ENCODE measurements at places on chromosomes 16 and 17. TPM values are rescaled to one million over a fixed set of nuclear protein-coding genes. Genes with fewer than 3 reads are reported as not detected.

TBC1D3 gene
- total RNA-seq, result 0.30 TPM

DNA sequence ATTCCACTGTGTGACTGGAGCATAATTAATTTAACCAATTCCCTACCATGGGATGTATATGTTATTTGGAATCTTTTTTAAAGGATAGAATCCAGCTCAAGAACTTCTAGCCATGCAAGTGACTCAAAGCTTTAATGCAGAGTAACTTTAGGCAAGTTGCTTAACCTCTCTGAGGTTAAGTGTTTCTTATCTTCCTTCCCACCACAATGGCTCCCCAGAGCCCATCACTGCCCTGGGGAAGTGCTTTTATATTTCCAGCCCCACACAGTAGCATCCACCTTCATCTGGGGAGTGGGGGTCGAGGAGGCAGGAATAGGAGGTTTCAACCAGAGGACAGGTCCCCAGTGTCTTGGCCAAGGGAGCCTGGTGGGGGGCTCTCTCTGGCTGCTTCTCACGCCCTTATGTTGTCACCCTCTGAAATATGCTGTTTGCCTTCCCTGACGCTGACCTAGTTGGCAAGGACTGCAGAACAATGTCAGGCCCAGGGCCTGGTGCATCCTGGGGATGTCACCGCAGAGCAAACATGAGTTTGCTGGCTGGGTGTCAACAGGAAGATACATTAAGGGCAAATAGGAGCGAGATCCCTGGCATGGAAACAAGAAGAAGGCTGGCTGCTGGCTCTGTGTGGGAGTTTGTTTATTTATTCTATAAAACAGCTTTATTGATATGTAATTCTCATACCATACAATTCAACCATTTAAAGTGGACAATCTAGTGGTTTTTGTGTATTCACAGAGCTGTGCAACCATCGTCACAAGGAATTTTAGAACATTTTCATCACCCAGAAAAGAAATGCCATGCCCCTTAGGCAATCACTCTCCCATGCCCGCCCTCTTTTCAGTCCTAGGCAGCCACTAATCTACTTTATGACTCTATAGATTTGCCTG, 46.6 kb upstream of the WSB1 start:
- H3K27ac ChIP-seq, result no peak overlapping the region
- peaks cover 31% of the 10 kb centered on the region for H3K27me3 ChIP-seq
- no peaks in the 10 kb centered on the region for H3K36me3 ChIP-seq
- no peak overlapping the region for H3K4me3 ChIP-seq
- H3K4me1 ChIP-seq, result peaks cover 27% of the 10 kb centered on the region
- no peak for DNase-seq

MYOCD gene
- 13.7 TPM for total RNA-seq

DNA sequence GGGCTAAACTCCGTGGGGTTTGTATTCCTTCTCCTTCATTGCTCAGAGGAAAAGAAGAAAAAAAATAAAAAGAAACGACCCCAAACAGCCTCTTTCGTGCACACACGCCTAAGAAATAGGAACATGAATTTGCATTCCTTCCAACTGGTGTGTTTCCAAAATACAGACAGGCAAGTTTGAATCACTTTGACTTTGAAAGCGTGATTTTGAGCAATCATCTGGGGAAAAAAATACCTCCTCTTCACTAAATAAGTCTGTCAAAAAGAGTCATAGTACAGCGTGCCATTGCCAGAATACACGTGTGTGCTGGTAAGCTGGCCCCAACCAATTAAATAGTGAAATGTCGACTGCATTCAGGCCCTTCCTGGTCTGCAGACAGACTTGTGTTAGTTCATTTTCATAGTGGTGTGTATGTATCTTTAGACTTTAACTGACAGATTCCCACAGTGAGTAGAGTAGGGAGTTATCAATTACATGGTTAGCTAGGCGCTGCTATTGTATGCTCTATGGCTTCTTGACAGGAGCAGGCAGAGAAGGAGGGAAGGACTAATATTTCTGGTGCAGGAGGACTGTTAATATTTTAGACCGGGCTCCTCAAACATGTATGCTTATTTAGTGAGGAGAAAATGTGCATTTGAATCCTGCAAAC, 618.3 kb downstream of the MAF start:
- no peaks in the 10 kb centered on the region for H3K36me3 ChIP-seq
- no peaks in the 10 kb centered on the region for H3K27me3 ChIP-seq
- peaks cover 24% of the 10 kb centered on the region for H3K4me1 ChIP-seq
- no peak overlapping the region for H3K27ac ChIP-seq

DNA sequence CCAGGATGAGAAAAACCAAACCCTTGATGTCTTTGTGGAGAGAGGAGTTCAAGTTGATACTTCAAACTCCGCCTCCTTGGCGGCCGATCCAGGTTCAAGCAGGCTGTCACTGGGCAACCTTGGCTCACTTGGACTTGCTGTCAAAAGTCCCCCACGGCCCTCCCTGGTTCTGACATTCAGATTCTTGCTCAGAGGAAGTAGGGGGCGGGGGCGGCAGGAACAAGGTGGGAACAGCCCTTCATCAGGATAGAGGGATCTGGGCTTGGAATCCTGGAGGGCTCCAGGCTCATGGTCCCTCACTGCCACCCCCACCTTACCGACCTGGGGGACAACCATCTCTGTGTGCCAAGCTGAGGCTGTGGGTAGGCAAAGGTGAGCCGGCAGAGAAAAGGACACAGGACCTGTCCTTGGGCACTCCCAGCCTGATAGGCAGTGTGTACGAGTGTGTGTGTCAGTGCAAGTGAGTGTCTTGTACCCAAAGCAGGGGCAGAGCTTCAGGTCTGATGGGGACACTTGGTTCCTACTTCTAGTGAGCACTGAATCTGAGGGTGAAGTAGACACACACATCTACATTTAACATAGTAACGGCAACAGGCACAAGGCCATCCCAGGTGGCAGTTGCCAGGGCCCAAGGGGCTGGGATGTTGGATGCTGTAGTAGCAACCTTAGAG, 6.6 kb upstream of the TSPOAP1 start:
- no peak overlapping the region for H3K4me3 ChIP-seq
- DNase-seq, result no peak
- no peaks in the 10 kb centered on the region for H3K27me3 ChIP-seq
- peaks cover 5% of the 10 kb centered on the region for H3K4me1 ChIP-seq
- no peak overlapping the region for H3K27ac ChIP-seq
- no peaks in the 10 kb centered on the region for H3K36me3 ChIP-seq

- H3K27me3 ChIP-seq, result peaks cover 36% of the 10 kb centered on the region
- DNase-seq, result no peak
- no peak overlapping the region for H3K4me3 ChIP-seq
These were observed 200.9 kb upstream of the N4BP1 start for GRCh38 chr16:48810803-48811453.

- no peak for DNase-seq
- H3K4me1 ChIP-seq, result peaks cover 18% of the 10 kb centered on the region
- no peak overlapping the region for H3K27ac ChIP-seq
- no peak overlapping the region for H3K4me3 ChIP-seq
These were observed 77.6 kb upstream of the TNRC6C start for GRCh38 chr17:77880711-77881450.

STX8 gene
- 61.6 TPM for total RNA-seq

GRCh38 chr17:11944587-11944986, 52.7 kb downstream of the ZNF18 start:
- no peak overlapping the region for H3K4me3 ChIP-seq
- no peak for DNase-seq
- no peak overlapping the region for H3K27ac ChIP-seq
- no peaks in the 10 kb centered on the region for H3K36me3 ChIP-seq

GRCh38 chr16:31487071-31487719, 4.3 kb downstream of the SLC5A2 start:
- H3K36me3 ChIP-seq, result peaks cover 11% of the 10 kb centered on the region
- H3K4me3 ChIP-seq, result peak overlapping the region; percentile 74
- no peak for DNase-seq
- peaks cover 11% of the 10 kb centered on the region for H3K4me1 ChIP-seq

DNA sequence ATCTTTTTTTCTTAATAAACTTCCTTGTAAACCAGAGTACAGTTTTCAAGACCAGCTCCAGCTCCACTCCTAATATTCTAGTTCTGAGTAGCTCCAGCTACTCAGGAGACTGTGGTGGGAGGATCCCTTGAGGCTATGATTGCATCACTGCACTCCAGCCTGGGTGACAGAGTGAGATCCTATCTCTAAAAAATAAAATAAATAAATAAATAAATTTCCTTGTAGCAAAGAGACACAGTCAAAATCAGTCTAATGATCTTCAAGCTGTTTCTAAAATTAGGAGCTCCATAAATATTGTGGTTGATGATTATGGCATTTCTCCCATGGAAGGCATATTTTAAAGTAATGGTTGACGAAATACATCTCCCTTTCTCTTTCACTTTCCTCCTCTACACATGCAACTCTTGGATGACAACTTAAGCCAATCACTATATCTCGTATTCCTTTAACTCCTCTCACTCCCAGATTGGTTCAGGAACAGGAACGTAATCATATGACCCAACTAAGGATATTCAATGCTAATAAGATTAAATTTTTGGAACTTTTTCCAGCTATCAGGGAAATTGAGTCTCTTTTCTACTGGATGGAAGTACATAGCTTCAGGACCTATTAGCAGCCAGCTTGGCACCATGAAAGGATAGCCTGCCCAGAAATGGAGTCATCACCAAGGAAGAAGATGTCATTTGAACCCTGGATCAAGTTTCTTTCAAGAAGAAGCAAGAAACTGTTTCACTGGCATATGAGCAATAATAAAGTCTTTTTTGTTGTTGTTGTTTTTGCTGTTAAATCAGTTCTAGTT, 42.1 kb upstream of the TAOK1 start:
- no peak overlapping the region for H3K27ac ChIP-seq
- peaks cover 9% of the 10 kb centered on the region for H3K4me1 ChIP-seq
- H3K27me3 ChIP-seq, result peaks cover 23% of the 10 kb centered on the region
- no peaks in the 10 kb centered on the region for H3K36me3 ChIP-seq
- no peak overlapping the region for H3K4me3 ChIP-seq

GRCh38 chr17:73309727-73310596, 1.8 kb downstream of the CDC42EP4 start:
- H3K27me3 ChIP-seq, result no peaks in the 10 kb centered on the region
- H3K36me3 ChIP-seq, result no peaks in the 10 kb centered on the region
- peak overlapping the region; percentile 99 for H3K27ac ChIP-seq
- peak overlapping the region; percentile 86 for H3K4me3 ChIP-seq
- DNase-seq, result no peak

ABCA9 gene
- total RNA-seq, result 1.8 TPM

GRCh38 chr17:58401287-58401686, 16.0 kb downstream of the RNF43 start:
- DNase-seq, result no peak
- no peak overlapping the region for H3K27ac ChIP-seq
- no peak overlapping the region for H3K4me3 ChIP-seq
- H3K36me3 ChIP-seq, result no peaks in the 10 kb centered on the region

DNA sequence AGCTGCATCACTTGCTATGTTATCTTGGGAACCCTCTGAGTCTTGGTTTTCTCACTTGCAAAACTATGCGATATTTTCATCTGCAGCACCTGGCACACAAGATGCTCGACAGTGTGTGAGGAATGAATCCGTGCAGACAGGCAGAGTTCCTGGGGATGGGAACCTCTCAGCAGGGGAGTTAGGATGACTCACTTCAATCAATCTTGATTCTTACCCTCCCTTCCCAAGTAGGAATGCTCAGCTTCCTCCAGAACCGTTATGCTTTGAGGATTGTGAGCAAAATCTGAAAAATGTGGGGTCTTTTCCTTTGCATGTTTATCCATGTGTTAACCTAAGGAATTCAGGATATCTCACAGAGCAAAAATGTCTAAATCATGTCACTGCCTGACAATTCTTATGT, 68.9 kb upstream of the HNF1B start:
- H3K4me1 ChIP-seq, result peaks cover 39% of the 10 kb centered on the region
- H3K27me3 ChIP-seq, result no peaks in the 10 kb centered on the region

TBC1D3B gene
- 11.7 TPM for total RNA-seq

- no peaks in the 10 kb centered on the region for H3K36me3 ChIP-seq
- DNase-seq, result no peak
These were observed 165.4 kb downstream of the AIPL1 start for GRCh38 chr17:6269478-6269877.

GRCh38 chr17:8611619-8612298, 18.8 kb downstream of the MYH10 start:
- no peaks in the 10 kb centered on the region for H3K27me3 ChIP-seq
- peak overlapping the region; percentile 67 for H3K4me3 ChIP-seq
- no peaks in the 10 kb centered on the region for H3K36me3 ChIP-seq
- H3K4me1 ChIP-seq, result peaks cover 76% of the 10 kb centered on the region

DNA sequence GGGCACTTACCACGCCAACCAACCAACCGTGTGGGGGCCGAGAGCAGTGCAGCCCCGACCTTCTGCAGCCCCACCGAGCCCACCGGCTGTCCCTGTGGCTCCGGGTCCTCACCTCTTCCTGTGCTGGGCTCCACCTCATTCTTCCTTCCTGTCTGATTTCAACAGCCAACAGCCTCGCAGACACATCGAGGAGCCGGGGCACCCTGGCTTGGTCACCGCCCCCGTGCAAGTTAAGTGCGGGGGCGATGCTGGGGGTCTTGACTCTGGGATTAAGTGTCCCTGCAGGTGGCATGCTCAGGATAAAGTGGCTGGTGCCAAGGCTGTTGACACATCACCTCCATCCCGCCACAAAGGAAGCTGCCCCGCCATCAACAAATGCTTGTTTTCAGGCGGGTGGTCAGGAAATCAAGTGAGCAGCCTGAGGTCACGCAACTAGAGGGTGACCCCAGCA, at the start of gene NLRC3:
TSS of gene NLRC3 (minus strand) at position 102 of the 451 bp plus-strand sequence. CDS start 12,367 bp downstream, outside the sequence.
- DNase-seq, result no peak
- no peaks in the 10 kb centered on the region for H3K27me3 ChIP-seq
- no peak within 1 kb of the TSS for H3K27ac ChIP-seq
- no peaks in the 10 kb centered on the region for H3K36me3 ChIP-seq

DNA sequence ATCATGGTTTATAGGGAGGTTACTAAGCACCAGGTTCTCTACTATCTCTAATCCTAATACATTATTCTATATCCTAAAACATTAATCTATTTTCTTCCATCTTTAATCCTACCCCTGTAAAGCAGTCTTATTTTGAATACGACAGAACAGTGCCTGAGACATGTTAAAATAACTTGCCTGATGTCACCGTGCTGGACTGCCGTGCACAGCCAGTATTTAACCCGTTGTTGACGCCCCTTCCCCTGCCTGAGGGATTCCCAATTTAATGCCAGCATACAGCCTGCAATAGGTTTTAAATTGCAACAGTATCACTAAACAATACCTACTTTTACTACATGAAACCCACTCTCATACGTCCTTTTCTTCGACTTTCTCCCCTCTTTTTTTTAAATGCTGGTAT, 133.3 kb downstream of the PARN start:
- no peak overlapping the region for H3K27ac ChIP-seq
- DNase-seq, result no peak
- peaks cover 51% of the 10 kb centered on the region for H3K4me1 ChIP-seq
- H3K36me3 ChIP-seq, result peaks cover 10% of the 10 kb centered on the region
- no peak overlapping the region for H3K4me3 ChIP-seq

DNA sequence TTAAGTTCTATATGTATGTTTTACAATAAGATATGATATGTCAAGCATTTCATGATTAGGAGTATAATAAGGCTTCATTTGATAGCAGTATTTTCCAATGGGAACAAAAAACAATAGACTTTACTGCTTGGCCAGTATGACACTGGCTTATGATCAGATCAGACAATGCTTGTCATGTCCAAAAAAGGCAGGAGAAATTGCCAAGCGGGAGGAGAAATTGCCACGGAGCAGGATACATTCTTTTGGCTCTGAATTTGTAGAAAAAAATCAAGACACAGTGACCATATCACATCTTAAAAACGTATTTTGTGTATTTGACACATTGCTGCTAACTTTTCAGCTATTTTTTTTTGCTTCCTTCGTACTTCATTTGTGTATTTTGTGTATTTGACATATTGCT, 404.1 kb downstream of the CNTNAP4 start:
- no peaks in the 10 kb centered on the region for H3K27me3 ChIP-seq
- no peak for DNase-seq
- no peak overlapping the region for H3K4me3 ChIP-seq
- no peak overlapping the region for H3K27ac ChIP-seq
- H3K4me1 ChIP-seq, result no peaks in the 10 kb centered on the region
- H3K36me3 ChIP-seq, result no peaks in the 10 kb centered on the region

RASD1 gene
- total RNA-seq, result 1.2 TPM
